ENCODE measurements at places on chromosomes 7 and 10.

DNA sequence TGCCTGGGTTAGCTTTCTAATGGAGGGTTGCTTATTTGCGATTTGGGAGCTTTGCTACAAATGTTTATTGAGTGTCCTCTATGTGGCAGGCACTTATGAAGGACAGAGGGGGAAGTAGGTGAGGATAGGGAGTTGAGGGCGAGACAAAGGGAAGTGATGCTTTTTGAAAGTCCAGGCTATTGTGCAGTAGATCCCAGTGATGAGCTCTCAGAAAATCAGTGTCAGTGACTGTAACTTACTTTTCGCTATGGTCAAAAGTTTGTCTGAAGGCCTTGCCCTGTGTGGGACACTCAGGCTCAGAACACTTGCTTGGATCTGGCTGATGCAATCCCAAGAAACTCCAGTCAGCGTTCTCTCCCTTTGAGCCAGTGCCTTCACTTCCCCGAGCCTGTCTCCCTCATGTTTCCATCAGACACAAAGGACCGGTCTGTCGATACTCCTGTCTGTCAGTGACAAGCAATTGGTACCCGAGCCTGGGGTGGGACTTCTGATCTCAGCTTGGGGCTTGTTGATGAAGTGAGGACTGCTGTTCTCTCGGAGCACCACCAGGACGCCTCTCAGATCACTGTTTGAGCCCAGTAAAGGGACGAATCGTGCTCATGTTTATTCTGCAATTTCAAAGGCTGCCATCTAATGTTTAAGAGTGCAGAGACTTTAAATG, 63.1 kb upstream of the SORCS3 start:
- no peak for DNase-seq

DNA sequence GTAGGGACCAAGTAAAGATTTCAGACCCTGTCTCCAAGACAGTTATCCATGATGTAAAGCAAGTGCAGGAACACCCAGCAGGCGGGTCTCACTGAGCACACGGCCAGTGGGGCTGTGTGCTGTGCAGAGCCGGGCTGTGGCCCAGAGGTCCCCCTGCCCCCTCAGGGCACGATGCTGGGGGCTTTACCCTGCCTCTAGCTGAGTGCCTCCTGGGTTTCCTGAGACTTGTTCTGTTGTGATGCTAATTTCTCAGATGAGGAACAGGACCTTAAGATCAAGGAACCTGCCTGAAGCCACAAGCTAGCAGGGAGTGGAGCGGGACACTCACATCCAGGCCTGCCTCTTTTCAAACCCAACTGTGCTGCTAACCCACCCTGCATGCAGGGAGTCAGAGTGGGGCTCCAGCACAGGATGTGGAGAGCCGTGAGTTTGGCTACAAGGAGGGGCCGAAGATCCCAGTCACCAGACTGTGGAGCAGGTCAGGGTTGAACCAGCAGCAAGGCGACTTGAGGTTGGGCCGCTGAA, 76.1 kb upstream of the LYZL2 start:
- no peak for DNase-seq

- no peak for DNase-seq
Observed at GRCh38 chr7:91098566-91098965, 165.7 kb upstream of the FZD1 start.

- no peak for DNase-seq
Observed at GRCh38 chr10:47060356-47060755, 149.1 kb downstream of the PTPN20 start.

GRCh38 chr10:63415640-63416244, 50.0 kb downstream of the JMJD1C start:
- DNase-seq: no peak

- DNase-seq: no peak
Observed at GRCh38 chr7:154627646-154628290, 375.2 kb downstream of the PAXIP1 start.

DNA sequence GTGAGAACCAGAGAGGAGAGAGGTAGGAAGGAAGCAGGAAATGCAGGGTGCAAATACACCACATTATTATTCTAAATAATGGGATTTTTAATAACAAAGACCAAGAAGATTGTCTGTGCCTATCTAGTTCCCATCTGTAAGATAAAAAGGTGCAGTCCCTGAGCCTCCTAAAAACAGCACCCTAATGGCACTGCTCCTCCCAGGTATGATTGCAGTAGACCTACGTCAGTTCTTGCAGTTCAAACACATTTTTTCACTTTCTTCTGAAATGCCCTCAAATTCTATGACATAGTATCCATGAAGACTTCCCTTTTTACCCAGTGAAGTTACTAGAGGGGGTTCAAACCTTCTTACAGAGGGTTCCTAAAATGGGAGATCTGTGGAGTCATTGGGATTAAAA, 70.6 kb downstream of the FIGNL1 start:
- no peak for DNase-seq

DNA sequence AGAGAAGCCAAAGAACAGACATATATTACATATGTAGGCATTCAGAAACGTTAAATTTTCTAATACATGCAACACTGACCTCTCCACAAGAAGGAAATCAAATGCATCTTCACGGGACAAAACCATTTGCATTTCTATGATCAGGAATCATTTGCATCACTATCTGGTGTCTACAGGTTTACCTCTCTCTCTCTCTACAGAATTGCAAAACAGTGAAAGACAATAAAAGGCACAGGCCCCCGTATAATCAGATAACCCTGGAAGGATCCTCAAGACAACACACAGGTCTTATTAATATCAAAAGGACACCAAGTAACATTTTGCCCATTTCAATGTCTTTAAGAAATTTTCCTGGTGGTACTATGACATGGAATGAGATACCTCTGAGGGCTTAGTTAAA, 306.3 kb downstream of the GPAM start:
- DNase-seq: no peak

- no peak for DNase-seq
Observed at GRCh38 chr7:16668049-16668858, 22.3 kb downstream of the BZW2 start.

DNA sequence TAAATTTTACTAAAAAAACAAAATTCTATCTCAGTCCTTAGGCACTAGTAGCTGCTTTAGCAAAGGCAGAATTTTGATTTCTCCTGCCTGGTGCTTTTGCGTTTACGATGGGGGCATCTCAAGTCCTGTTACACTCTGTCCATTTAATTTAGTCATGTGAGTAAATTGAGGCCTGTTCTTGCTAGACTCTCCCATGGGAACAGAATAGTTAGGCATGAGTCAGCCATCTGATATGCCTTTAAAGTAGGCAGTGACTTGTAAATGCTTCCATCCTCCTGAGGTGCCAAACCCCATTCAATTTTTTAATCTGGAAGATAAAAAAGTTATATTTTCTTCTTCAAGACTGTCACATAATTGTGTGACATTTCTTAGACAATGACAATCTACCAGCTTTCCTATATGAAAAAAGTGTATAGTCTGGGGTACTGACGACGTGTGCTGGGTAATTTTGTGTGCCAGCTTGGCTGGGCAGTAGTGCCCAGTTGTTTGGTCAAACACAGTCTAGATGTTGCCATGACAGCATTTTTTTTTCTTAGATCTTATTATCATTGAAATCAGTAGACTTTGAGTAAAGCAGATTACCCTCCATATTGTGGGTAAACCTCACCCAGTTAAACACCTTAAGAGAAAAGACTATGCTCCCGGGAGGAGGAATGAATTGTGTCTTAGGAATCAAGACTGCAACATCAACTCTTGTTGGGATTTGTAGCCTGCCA, 603.4 kb downstream of the SORCS1 start:
- no peak for DNase-seq

DNA sequence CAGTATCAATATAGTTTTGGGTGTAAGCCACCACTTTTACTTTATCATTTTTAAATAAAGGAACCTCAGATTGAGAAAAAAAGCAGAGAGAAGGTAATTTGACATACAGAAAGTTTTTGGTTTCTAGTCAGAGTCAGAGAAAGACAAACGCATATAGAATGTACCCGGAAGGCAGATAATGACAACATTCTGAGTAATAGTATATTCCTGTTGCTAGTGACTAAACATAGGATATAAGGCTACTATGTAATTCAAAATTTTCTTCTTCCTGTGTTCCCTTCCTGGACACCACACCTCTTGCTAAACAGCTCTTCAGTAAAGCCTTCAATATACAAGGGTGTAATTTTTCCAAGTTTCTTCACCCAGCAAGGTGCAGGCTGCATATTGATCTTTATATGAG, 597.6 kb downstream of the PCDH15 start:
- DNase-seq: no peak

DNA sequence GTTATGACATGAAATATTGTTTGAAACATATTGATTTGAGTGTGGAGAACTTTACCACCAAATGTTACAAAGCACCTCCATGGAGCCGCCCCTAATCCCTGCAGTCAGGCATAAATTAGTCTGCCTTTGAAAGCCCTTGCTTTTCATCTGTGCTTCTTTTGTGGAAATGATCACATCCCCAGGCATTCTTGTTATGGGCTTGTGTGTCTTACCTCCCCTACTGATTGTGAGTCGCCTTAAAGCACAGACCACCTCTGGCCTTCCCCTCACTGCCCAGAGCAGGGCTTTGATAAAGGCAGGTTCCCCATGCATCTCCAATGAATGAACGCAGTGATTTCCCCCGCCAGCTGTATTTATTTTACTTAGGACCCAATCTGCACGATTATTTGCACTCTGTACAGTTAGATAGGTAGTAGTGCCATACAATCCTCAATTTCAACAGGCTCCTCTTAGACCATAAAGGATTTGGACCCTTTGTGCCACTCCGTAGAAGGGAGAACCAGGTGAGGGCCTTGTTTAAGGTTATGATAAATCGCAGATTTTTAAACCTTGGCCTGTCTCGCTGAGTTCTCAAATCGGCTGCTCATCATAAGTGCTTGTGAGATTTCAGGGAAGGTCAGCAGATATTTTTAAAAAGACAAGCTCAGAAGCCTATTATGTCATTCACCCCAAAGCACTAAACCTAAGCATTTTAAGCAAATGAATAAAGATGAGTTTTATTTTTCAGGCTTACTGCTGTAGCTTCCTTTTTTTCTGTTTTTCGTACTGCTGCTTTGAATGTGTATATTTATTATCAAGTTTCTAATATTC, 107.8 kb downstream of the CUBN start:
- no peak for DNase-seq

- DNase-seq: no peak
Observed at GRCh38 chr10:127158662-127159061, 37.7 kb downstream of the INSYN2A start.

- DNase-seq: no peak
Observed at GRCh38 chr7:144941127-144941526, 105.3 kb upstream of the TPK1 start.

DNA sequence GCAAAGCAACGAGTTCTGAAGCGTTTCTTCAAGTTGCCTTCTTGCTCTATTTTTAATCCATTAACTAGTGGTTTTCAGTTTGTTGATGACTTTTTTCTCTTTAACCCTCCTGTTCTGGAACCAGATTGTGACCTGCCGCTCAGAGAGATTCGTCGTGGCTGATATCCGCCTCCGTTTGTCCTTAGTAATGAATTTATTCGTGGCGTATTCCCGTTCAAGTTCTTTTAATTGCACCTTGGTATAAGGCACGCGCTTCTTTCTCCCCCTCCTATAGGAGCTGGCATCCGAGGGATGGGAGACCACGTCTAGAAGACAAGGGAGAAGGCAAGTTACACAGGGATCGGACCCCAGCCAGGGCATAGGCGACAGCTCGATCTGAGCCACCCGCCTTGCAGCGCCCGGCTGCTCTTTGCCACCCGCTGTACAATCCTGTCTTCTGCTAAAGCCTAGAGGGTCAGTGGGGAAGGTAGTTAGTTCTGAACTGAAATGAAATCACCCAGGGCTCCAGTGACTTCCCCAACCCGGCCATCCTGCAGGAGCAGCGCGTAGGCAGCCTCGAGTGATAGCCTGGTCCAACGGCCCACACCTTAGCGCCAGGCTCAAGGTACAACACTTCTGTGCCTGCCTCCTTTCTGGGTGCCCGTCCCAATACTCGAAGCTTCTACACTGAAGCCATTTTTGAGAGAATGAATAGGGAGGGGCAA, 1.6 kb downstream of the HOXA13 start:
- no peak for DNase-seq

DNA sequence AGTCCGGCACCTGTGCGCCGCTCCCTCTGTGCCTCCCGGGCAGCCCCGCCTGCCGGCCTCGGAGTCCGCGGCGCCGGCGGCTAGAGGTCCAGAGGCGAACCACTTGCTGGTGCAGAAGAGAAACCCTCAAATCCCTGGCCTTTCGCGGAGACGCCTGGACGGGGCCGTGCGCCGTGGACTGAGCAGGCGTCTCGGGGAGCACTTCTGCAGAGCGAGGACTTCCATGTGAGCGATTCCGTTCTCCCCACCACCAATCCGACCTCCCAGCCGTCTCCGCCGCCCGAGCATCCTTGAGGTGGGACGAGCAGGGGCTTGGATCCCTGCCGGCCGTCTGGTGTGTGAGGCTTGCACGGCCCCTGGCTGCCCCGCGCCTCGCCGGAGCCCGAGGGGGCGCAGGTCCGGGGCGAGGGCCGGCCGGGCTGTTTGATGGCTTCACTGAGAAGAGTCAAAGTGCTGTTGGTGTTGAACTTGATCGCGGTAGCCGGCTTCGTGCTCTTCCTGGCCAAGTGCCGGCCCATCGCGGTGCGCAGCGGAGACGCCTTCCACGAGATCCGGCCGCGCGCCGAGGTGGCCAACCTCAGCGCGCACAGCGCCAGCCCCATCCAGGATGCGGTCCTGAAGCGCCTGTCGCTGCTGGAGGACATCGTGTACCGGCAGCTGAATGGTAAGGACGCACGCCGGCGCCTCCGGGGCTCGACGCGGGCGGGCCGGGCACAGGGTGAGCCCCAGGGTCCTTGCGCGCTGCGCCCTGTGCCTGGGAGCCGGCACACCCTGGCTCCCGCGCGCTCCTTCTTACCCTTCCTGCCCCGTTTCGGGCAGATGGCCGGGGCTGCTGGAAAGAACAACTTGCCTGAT, 660 bp downstream of the GALNT17 start:
- no peak for DNase-seq

DNA sequence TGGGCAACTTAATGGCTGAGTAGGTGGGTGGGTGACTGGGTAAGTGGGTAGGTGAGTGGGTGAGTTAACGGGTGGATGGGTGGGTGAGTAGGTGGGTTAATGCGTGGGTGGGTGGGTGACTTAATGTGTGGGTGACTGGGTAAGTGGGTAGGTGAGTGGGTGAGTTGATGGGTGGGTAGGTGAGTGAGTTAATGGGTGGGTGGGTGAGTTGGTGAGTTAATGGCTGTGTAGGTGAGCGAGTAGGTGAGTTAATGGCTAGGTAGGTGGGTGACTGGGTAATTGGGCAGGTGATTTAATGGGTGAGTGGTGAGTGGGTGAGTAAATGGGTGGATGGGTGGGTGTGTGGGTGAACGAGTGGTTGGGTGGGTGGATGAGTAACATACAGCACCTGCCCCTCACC, 243.0 kb upstream of the MGMT start:
- DNase-seq: no peak

DNA sequence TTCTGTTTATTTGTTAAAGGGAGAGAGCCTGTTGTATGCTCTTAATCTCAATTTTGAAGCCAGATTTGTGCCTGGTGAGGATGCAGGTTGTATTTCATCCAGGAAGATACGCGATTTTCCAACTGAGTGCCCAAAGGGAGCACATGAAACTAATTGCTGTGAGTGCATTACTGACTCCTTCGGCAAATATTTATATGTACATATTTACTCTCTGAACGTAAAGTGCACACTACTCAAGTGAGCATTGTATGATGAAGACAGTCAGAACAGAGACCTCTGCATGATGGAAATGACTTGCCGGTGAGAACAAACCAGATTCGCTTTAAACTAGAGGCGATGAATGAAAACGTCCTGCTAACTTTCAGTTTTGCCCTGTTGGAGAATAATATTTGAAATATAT, 130.1 kb downstream of the MALRD1 start:
- DNase-seq: no peak

GRCh38 chr10:23754941-23755340, 316.1 kb downstream of the OTUD1 start:
- no peak for DNase-seq

GRCh38 chr10:94571081-94571480, 25.5 kb downstream of the HELLS start:
- no peak for DNase-seq

Measured in T-cell (primary cell).